ENCODE measurements at places on chromosomes 12 and 14. TPM values are rescaled to one million over a fixed set of nuclear protein-coding genes. Genes with fewer than 3 reads are reported as not detected.
A peak's percentile ranks its signal among the peaks of the same experiment; 100 is the strongest.

DNA sequence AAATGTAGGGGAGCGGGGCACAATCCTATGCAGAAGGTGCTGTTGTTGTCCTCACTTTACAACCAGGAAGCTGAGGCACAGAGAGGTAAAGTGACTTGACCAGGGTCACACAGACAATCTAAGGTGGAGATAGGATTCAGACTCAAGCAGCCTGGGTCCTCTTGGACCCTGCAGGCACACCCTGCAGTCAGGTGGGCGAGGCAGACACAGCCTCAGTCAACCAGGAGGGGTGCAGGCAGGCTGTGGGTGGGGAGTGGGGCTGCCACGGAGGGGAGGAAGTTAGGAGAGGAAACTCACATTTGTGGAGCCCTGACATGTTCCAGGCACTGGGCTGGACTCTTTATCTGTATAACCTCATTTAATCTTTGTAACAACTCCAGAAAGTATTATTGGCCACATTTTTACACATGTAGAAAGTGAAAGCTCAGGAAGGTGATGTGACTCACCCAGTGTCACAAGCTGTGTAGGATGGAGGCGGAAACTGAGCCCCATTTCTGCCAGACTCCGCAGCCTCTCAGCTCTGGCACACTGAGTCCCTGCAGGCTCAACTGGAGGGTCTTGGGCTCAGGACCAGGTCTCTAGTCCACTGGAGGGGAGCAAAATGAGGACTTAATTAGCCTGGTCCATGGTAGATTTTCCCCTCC, 24.9 kb upstream of the CHGA start:
- no peak for DNase-seq

OR6S1 gene
- total RNA-seq = not detected

NINJ2 gene
- total RNA-seq = not detected

DNA sequence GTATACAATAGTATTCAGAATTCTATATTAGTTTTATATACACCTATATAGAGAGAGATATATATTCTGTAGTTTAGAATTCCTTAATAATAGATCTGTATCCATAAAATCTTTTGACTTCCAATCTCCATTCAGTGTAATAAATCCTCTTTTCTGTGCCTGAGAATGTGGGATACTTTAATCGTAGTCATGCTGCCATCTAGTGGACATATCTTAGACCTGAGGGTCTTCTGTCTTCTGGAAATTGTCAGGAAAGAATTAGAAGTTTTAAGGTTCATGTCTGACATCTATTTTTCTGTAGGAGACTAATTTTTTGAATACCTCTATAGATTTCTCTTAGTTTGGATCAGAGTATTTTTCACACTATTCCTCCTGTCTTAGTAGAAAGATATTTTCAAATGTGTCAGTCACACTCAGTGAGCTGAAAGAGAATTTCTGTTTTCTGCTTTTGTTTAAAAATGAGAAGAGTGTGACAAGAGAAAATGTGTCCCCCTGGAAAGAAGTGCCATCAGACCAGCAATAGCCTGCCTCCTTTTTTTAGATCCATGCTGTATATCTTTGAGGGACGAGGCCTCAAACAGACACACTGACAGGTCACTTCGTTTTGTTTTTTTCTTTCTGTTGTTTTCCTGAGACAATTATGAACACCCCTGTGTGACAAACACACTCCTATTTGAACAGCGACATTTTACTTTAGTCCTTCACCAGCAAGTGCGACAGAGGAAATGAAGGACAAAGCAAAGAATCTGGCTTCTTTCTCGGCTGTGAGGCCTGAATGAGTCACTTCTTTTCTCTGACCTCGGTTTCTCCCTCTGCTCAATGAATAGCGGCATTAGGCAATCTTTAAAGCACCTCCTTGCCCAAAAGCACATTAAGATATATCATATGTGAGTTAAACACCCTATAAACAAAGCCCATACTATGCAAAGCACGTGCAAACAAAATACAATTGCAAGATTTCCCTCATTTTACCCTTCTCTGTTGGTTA, 96.3 kb downstream of the GALC start:
- DNase-seq = no peak

- DNase-seq = no peak
Observed at GRCh38 chr12:1171657-1172408, 180.8 kb downstream of the ERC1 start.

C14orf132 gene
- 3.8 TPM for total RNA-seq

CLEC4D gene
- not detected for total RNA-seq

- no peak for DNase-seq
Observed at GRCh38 chr14:96838449-96838848, 41.3 kb downstream of the VRK1 start.

TSPAN11 gene
- 1.0 TPM for total RNA-seq

C1S gene
- total RNA-seq = 32.6 TPM

DNA sequence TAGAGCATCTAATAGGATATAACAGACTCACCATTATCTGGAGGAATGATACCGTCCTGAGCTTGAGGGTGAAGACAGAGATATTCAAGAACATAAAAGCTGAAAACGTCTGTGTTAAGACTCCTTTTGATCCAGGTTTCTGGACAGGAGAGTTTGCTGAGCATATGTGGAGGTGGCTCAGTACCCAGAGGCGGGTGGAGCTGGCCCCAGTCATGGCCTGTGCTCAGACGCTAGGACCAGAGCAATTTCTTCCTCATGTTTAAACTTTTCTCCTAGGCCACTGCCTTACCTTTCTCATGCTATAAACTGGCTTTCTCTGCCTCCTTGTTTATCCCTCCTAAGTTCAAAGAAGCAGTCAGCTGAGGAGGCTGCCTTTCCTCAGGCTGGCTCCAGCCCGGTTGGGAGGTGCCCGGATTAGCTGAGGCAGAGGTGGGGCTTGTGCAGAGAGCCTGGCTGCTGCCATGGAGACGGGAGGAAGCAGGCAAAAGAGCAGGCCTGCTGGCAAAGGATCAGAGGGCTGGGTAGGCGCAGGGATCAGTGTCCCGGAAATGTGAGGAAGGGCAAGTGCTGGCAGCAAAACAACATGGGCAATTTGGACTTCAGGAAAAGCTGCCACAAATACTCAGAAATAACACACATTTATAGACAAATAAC, 13.7 kb downstream of the COA8 start:
- peak; percentile 96 for DNase-seq

Data from MG63 (cell line).